ENCODE measurements at places on chromosomes 4 and X.
A peak's percentile ranks its signal among the peaks of the same experiment; 100 is the strongest.

- peak; percentile 69 for DNase-seq
Observed at GRCh38 chr4:39565878-39566600, 38.8 kb upstream of the UGDH start.

- DNase-seq = peak; percentile 4
Observed at GRCh38 chr4:153594210-153594609, 89.9 kb upstream of the TLR2 start.

DNA sequence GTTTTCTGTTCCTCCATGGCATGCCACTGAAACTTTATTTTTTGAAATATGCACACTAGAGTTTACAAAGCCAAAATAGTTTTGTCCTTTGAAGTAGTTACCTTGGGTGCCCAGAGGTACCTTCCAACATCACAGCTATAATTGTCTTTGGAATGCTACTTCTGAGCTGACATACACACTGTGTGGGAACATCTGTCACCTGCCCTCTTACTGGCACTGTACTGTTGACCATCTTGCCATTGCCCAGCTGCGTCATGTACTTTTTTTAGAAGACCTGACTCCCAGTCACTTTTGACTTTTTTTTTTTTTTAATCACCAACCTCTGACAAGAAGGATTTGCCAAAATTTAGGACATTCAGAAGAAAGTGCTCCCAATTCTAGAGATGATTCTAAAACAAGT is 200.5 kb upstream of the CXorf66 start:
- DNase-seq = no peak

- DNase-seq = no peak
Observed at GRCh38 chrX:154515090-154515965, 704 bp downstream of the FAM3A start.

Data from AG04450 (cell line).